NCI-H446 (cell line): ENCODE measurements at places on chromosomes 6 and 20.

DNA sequence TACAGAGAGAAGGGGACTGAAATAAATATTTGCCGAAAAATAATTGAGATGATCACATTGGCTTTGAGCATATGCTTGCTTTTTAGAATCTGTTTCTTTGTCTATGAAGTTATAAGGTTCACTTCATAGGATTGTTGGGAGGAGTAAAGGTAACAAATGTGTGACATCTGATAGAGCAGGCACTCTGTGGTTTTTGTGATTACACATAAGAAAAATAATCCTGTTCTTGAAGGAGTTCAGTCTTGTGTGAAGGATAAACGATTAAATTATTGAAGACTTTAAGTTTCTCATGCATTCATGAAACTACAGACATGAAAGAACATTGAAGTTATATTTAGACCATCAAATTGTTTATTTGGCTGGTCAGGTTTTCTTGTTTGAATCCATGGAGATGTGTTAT, 45.0 kb downstream of the QKI start:
- DNase-seq, result no peak

GRCh38 chr20:58277578-58278472, 31.7 kb upstream of the RAB22A start:
- no peak for DNase-seq

DNA sequence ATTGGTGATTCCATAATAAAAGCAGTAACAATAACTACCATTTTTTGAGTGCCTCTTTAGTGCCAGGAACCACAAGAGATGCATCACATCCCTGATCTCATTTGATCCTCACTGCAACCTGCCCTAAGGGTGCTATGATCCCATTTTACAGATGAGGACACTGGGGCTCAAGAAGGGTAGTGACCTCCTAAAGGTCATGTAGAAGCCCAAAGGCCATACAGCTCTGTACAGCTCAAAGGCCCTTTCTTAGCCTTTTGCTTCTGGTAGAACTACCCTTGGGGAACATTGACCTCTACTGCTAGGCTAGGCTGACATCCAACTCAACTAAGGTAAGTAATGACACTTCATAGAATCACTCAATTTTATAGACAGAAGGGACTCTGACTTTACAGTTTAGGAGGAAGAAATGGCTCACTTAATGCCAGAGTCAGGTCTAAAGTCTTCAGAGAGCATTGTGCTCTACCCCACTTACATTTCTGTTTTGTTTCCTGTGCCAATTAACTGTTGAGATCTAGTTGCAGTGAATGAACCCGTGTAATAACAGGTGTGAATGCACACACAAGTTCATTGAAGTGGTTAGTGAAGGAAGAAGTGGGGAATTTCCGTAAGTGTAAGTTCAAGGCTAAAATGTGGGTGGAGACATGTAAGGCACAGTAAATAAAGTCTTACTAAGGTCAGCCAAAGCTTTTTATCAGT, 10.7 kb downstream of the SLC9A8 start:
- no peak for DNase-seq

DNA sequence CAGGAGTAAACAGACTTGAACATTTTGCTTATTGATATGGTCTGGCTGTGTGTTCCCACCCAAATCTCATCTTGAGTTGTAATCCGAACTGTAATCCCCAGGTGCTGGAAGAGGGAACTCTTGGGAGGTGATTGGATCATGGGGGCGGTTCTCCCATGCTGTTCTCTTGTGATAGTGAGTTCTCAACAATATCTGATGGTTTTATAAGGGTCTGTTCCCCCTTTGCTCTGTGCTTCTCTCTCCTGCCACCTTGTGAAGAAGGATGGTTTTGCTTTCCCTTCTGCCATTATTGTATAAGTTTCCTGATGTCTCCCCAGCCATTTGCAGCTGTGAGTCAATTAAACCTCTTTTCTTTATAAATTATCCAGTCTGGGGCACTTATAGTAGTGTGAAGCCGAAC, 40.0 kb downstream of the MYLIP start:
- DNase-seq, result peak; percentile 42

GRCh38 chr20:61120595-61121515, 131.2 kb upstream of the CDH4 start:
- peak; percentile 41 for DNase-seq

DNA sequence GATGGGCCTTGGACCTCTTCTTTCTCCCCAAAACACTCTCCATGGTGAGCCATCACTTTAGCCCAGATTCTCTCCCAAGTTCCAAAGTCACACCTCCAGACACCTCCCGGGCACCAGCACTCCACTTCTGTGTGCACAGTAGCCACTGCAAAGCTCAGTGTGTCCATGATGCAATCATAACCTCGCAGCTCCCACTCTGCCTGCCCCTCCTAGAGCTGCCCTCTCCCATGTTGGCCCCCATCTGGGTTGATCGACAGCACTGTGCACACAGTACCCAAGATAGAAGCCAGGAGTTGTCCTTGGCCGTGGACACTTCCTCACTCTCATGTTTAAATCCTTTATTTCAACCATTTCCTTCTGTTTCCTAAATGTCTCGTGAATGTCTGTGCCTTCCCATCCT, 293.3 kb downstream of the PACRG start:
- DNase-seq, result no peak

GRCh38 chr6:88871498-88871897, 91.9 kb downstream of the RNGTT start:
- no peak for DNase-seq

- no peak for DNase-seq
Measured at GRCh38 chr6:96016334-96017069, 728 bp downstream of the FUT9 start.

- no peak for DNase-seq
Measured at GRCh38 chr6:113649276-113649675, 207.9 kb upstream of the MARCKS start.

DNA sequence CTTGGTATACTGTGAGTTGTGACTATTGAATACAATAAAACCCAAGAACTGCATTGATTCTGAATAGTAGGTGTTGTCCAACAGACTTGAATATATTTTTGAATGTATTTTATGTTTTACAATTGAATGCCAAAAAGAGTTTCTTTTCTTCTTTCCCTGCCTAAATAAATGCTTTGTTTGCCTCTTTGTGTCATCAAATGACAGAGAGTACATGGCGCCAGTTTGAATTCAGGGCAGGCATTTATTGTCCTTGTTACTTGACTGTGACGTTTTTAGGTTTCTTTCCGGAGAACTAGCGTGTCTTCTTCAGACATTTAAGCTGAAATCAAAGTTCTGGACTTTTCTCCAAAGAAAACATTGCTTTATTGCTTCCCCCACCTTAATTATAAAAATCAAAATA, 16.6 kb downstream of the KIF3B start:
- no peak for DNase-seq

DNA sequence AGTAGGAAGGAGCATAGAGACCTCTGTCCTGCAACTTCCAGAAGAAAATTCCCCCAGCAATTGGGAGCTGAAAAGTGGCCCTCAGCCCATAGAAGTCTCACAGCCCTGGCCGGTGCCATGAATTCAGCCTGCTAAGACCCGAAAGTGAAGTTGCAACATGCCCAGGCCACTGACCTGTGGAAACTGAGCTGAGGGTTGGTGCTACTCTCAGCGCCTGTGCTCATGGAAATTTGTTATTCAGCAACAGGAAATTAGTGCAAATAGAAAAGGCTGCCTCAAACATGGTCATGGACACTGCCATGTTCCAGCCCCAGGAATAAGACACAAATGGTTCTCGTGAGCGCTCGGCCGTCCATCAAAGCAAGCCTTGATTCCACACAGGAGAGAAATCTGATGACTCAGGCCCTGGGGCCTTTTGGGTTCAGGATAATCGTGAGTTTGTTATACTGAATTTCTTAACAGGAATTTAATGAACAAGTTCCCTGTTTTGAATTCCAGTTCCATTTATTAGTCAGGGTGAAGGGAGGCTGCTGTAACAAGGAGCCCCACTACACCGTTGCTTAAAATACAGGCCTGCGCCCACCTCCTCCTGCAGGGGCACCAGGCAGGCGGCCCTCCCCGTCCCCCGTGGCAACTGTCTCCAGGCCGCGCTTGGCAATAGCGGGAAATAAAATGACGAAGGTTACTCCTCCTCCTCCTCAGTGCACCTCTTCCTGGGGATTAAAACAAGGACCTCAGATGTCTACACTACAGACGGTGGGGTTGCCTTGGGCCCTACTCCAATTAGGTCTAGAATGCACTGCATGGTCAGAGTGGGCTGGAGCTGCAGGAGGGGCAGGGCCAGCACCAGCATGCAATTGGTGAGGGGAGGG, 152.9 kb downstream of the ERMARD start:
- no peak for DNase-seq

GRCh38 chr20:4546342-4546741, 175.4 kb upstream of the PRND start:
- DNase-seq, result no peak

DNA sequence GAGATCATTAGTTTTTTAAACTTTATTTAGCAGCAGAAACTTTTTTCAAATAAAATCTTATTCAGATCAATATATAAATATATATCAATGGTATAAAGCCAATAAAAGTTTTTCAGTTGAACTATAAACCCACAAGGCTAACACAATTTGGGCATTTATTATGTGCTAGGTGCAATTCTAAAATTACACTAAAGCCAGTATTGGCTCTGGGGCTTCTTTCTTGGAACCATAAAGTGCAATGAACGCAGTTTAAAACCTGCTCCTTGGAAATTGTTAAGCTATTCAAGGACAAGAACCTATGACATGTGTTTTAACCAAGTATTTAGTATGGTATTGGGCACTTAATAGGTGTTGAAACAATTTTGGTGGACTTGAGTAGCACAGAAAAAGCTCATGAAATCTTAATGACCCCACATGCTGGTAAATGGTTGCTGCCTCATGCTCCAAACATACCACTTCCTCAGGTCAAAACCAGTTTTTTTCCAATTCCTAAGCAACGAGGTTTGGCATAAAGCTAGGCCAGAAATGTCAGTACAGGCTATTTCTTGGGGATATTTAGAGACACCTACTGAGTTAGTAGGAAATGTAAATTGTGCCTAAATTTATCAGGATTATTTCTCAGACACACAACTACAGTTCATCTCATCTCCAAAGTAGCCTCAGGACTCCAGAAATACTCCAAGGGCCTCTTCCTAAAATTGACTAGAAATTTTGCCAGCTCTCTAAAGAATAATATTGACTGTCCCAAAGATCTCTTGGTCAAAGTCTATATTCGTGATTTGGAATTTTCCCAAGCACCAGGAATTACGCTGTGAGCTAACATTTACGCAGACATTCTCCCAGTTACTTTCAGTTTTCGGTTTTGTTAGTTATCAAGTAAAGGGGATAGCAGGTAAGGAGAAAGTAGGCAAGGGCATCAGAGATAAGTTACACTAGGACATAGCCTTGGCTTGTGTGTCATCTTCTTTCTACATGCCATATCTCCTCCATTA, 90.9 kb upstream of the LGSN start:
- DNase-seq, result no peak

GRCh38 chr20:57513199-57513598, 11.7 kb downstream of the CTCFL start:
- DNase-seq, result no peak

DNA sequence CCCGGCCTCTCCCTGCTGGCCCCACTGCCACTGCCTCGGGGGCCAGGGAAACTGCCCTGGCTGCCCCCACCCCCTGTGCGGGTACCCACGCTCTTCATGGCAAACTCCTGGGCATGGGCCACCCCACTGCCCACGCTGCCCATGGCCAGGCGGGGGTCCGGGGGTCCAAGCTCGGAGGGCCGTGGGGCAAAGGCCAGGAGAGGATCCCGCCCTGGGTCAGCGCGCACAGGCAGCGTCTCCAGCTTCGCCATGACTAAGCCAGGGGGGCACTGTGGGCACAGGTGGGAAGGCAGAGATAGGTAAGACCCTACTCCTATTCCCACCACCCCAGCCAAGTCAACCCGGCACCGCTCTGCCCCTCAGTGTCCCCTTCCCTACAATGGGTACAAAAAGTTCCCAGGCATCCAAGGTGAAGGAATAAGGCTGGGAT, 6.4 kb downstream of the LZTS3 start:
- DNase-seq, result no peak

DNA sequence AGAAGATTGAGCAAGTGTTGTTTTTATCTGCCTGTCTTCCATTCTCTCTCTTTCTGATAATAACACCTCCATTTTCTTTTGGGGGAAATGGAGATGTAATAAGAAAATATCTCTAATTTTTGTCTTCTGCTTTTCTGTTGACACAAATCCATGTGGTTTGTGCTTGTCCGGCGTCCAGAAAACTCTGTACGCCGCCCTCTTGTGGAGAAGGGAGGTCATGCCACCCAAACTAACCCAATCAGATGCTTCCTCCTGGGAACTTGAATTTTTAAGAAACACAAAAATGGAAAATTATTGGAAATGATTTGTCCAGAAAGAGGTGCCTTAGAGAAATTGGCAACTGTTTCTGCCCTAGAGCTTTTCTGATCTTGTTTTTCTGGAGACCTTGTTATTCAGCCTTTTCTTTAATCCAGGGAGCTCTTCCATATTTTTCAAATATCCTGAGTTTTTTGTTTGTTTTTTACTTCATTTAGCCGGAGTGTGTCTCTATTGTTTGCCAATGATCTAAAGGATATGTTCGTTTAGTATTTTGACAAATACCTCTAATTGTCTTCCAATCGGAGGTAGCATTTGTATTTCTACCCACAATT, 17.8 kb upstream of the FNDC1 start:
- DNase-seq, result peak; percentile 52

DNA sequence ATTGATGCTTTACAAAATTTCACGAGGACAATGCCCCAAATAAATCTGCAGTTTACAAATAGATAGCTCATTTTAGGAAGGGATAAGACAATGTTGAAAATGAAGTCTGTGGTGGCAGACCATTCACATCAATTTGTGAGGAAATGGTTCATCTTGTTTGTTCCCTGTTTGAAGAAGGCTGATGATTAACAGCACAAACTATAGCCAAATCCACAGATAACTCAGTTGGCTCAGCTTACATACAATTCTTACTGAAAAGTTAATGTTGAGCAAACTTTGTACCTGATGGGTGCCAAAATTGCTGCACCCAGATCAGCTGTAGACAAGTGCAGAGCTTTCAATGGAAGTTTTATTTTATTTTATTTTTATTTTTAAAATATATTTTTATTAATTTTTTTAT, 763.9 kb downstream of the DOK5 start:
- no peak for DNase-seq

DNA sequence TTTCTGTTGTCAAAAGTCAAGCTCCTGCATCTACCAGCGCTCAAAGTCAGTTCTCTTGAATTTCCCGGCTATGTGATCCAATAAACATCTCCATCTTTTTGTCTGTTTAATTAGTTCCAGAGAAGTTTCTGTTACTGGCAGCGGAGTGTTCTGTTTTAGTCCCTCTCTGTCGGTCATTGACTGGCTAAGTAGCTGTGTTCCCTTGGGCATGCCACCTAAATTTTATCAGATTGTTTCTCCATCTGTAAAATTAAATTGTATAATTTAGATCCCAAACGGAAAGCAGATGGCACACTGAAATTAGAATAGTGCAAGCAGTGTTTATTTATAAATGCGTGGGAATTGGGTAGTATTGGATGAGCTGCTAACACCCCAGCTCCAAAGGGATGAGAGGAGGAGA, 29.7 kb upstream of the PRL start:
- no peak for DNase-seq

- DNase-seq, result no peak
Measured at GRCh38 chr6:25136854-25137253, 142.3 kb upstream of the CARMIL1 start.

DNA sequence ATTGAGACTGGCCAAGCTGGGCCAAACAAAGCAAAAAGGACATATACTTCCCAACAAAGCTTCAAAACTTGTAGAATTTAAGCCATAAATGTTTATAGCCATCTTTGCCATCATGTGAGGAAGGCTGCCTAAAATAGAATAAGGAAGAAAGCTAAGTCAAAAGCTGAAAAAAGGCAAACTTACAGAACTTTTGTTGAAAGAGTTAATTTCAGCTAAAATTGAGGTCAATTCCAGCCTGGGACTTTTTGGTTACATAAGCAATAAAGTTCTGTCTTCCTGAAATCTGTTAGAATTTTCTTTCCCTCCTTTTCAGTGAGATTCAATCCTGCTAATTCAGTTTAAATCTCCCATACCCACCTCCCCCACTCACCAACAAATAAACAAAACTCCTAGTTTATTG, 227.9 kb upstream of the MARCKS start:
- DNase-seq, result no peak
